Head of caudate nucleus (tissue), 42 donors: ENCODE measurements at places on chromosomes 2 and 18.

- DNase-seq = no peak
These were observed 197.5 kb upstream of the NRP2 start for GRCh38 chr2:205484764-205485163.

GRCh38 chr2:1207962-1208510 lies 205.2 kb upstream of the TPO start:
- no peak for DNase-seq

GRCh38 chr2:130853391-130853790 lies 16.7 kb downstream of the ARHGEF4 start:
- no peak for DNase-seq

- DNase-seq = no peak
These were observed 10.6 kb downstream of the GFPT1 start for GRCh38 chr2:69376403-69376802.

DNA sequence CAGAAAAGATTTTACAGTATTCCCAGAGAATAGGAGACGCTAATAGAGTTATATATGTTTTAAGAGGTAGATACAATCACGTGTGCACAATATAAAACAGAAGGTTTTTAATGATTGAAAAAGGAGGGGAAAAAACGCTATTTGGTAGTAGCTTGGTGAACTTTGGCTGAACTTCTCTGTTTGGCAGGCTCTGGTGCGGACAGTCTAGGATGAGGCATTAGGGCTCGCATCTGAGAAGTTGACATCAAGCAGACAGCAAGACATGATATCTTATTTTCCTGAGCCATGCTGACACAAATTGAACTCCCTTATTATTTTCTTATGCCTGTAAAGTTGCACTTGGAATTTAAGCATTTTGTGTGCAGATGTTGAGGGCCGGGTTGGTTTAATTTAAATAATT lies 176.6 kb downstream of the EN1 start:
- DNase-seq = no peak

- no peak for DNase-seq
These were observed 301.3 kb upstream of the RAB12 start for GRCh38 chr18:8307960-8308359.

DNA sequence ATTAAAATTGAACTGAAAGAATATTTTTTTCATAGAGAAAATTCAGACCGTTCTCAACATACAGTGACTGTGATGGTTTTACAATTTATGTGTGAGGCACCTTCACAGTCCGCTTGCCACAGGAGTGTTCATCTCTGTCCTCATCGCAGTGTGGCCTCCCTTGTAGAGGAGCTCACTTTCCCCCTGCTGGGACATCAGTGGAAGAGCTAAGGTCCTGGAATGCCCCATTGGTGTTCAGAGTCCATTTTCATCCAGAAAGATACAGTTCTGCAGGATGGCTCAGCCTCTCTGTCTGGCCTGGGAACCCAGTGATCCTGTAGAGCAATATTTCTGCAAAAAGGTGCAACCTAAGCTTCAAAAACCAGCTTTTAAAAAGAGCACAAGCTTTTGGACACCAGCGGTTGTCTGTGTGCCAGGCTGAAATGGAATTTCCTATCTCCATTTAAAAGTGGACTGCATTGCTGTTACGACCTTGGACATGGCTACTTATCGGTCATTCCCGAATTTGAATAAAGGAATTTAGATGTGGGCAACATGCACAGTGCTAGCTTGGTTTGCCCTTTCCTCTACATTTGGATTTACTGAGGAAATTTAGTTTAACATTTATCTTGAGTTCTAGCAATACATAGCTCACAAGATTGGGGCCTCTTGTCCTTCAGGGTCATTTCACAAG lies 26.7 kb upstream of the FAM237A start:
- no peak for DNase-seq

DNA sequence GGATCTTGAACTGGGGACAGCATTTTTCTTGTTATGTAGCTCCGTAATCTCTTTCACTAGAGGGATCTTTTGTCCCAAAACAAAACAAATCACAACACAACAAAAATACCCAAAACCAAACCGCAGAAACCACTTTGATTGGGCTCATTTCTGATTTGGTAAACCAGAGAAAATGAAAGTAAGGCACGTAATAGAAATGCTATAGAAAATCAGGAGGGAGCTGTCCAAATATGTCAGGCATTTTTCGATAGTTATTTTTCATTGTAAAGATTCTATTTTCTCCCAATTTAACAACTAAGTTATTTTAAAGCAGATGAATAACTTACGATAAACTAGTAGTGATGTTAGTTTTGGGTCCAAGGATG lies 406.5 kb downstream of the XIRP2 start:
- DNase-seq = no peak

DNA sequence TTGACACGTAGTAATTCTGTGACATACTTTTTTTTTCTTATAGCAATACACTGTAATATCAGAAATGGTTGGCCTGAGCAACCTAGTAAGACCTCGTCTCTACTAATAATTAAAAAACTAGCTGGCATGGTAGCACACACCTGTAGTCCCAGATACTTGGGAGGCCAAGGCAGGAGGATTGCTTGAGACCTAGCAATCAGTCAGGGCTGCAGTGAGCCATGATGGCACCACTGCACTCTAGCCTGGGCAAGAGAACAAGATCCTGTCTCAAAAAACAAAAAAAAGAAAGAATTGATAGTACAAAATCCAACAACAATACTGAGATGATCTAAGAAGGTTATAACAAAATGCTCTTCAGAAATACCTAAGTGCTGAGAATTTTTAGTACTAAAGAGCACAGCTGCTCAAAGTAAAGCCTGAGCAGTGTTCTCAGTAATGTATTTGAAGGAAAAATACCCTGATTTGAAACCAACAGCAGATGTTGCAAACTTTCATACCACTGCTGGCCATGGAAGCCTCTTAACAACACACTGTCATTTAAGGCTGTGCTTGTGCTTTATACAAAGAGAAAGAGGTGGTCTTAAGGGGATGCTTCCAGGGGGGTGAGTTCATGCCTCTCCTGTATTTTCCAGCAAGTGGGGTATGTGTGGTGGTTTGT lies 132.6 kb upstream of the CDCA7 start:
- DNase-seq = no peak

DNA sequence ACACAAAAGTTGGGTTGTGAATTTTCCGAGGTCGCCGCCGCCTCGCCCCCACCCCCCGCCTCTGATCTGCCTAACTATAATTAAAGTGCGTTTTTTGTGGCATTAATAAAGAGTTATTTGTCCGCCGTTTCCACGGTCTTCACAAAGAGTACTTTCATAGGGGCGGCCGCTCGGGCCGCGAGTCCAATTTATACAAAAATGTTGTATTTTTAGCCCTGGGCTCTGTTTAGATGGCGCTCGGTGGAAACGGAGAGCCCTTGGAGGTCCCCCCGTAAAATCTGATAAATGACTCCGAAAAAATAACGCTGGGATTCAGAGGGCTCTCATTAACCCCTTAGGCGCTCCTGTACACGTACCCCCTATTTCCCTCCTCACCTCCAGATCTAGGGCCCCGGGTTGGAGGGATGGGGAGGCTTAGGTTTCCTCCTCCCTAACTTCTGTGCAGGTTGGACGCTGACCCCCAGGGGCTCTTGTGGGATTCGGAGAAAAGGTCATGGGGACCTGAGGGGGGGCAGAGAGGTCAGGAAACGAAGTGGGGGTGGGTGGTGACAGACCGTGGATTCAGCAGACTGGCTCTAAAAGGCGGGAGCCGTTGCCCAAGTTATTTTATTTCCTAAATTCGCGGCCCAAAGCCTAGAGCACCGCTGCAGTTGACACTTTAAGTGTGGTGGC lies 1.9 kb downstream of the CYP26B1 start:
- peak; percentile 39 for DNase-seq

- peak; percentile 33 for DNase-seq
These were observed 91.1 kb downstream of the INHBB start for GRCh38 chr2:120436885-120437603.

DNA sequence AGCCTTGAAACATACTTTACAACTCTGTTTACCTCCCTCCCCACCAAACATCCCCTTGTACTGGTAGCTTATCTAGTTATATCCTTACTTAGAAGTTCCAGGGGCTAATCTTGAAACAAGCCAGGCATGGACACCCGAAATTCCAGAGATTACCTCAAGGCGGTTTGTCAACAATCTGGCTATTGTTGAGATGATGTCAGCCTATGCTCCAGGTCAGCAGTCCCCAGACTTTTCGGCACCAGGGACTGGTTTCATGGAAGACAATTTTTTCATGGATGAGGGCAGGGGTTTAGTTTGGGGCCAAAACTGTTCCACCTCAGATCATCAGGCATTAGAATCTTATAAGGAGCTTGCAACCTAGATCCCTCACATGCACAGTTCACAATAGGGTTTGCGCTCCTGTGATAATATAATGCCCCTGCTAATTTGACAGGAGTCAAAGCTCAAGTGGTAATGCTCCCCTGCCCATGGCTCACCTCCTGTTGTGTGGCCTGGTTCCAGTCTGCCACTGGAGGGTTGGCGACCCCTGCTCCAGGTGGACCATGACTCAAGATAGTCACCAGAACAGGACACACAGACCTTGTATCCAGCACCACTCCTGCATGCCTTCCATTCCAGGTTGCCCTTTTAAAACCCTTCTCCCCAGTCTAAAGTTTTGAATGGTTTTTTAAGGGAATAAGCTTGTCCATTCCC lies 171.2 kb downstream of the SPAG16 start:
- no peak for DNase-seq

GRCh38 chr18:23964282-23965238 lies 50.0 kb upstream of the TTC39C start:
- DNase-seq = no peak

DNA sequence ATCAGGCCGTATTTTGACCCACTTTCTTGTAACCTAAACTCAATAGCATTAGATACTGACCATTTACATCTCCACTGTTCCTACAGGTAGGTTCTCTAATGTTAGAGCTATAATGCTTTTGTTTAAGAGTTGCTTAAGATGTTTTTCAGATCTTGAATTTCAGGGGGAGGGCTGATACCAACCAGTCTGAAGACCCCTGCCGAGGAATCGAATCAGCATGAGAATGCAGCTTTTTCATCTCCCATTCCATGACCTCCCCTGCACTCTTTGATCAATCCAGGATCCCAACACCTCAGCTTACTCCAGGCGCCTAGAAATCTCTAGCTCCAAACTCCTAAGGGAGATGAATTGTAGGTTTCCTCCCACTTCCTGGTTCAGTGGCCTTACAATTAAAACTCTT lies 120.5 kb upstream of the MC4R start:
- no peak for DNase-seq

DNA sequence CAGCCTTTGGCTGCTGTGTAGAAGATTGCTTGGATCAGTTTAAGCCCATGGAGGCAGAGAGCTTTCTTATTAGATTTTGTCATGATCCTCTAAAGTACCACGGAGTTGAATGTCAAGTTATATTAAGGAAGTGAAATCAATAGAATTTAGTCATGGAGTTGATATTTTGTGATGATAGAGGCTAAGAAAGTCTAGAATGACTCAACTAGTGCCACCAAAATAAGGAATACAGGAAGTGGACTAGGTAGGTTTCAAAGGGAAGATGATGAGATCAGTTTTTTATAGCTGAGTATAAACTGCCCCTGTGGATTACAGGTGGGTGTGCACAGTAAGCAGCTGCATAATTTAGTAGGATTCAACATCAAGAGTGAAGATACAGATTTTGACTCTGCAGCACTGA lies 25.2 kb downstream of the FBXO36 start:
- no peak for DNase-seq

DNA sequence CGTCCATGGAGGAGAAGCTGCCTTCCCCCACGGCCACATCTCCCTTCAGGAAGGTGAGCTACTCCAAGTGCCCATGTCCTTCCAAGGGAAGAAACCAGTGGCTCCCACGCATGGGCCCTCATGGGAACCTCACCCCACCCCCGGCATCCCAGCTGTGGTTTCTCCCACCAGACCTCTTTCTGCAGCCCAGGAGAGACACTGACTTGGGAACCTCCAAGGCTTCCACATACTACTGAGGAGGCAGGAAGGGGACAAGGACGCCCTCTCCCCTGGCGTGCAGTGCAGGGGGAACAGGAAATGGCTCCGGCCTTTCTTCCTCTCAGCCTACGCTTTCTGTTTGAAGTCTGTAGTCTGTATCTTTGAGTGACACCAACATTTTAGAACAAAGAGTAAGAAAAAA lies 104.5 kb upstream of the EPC2 start:
- no peak for DNase-seq

DNA sequence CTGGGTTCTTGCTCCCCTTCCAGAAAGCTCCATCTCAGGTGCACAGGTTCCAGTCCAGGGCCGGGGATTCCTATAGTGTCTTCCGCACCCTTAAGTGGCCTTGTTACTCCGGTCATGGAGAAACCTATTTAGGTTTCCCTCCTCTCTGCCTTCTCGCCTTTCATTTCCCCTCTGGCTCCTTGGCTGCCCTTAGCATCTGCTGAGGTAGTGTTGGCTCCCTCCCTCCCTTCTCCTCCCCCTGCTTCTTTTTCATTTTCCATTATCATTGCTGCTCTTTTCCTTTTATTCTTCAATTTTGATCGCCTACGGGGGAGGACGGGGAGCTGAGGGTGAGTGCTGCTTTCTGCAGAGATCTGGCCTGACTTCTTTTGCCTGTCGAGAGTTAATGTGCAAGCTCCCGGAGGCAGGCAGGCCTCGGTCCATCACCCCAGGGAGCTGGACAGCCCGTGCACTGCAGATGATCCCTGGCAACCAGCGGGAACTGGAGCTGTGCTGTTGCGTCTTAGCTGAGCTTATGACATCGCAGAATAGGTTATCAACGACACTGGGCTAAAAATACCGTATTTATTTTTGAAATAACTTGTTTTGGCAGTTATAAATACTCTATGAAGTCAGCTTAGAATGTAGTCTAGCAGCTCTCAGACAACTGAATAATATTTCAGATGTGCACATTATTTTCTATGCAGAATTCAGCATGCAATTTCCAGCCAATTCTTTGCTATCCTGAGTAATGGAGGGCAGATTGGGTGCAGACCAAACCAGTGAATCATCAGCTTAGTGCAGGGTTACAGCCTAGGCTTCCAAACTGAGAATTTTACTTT lies 141.9 kb downstream of the SLC4A3 start:
- DNase-seq = peak; percentile 48

DNA sequence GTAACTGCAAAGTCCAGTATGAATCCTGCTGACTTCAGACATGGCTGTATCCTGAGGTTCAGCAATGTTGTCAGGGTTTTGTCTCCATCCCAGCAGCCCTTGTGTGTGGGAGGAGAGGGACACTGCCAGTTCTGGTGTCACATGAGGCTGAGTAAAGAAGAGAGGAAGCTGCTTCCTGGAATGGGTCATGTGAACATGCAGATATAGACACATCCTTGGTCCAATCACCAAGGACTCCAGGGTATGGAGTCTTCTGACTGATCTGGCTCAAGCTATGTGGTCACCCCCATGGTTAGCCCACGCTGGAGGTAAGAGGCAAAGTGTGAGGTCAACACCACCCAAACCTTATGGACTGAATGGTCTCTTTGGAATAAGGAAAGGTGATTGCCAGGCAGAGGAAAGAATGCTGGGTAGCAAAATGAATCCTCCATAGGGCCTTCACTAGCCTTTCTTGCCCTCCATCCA lies 134.4 kb upstream of the SLC1A4 start:
- DNase-seq = no peak

GRCh38 chr18:40413160-40413559 lies 1541.9 kb upstream of the PIK3C3 start:
- peak; percentile 7 for DNase-seq

GRCh38 chr2:162092008-162092390 lies 18.0 kb upstream of the DPP4 start:
- no peak for DNase-seq

GRCh38 chr2:98757904-98758421 lies 27.0 kb upstream of the MGAT4A start:
- DNase-seq = no peak

GRCh38 chr2:186503827-186504606 lies 18.0 kb downstream of the ZC3H15 start:
- no peak for DNase-seq

GRCh38 chr18:30639361-30639760 lies 403.2 kb downstream of the DSC3 start:
- DNase-seq = no peak

- DNase-seq = no peak
These were observed 110.6 kb downstream of the HNRNPLL start for GRCh38 chr2:38492042-38492615.
